Iris pigment epithelial cell (primary cell): ENCODE measurements at places on chromosomes 5 and 9.

DNA sequence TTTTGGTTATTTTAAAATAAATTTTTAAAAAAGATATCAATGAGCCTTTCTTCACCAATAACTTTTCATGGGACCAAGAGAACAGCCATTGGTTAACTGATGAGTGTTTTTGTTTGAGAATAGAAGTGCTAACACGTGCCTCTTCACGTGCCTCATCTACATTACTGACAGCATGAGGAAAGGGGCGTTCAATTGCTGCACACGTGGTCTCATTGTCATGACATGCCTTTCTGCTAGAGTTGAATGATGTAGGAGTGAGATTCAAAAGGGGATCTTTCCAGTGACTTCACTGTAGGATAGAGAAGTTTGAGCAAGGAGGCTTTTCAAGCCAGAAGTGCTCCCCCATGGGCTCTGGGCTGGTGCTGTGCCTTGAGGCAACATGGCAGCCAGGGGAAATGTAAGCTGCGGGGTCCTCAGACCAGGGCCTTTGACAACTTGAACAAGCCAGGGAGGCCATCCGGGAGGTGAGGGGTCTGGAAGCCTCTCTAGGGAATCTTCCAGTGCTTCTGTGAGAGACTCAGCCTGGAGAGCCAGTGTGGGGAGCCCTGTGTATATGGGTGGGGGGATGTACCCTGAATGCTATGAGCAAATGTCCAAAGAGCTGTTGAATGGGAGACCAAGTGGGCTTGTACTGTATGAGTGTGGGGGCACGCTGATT, 51.2 kb upstream of the FSTL4 start:
- DNase-seq = no peak

GRCh38 chr5:1414311-1415058, 30.8 kb downstream of the SLC6A3 start:
- DNase-seq = no peak

GRCh38 chr5:13740471-13740870, 204.0 kb downstream of the DNAH5 start:
- no peak for DNase-seq

- DNase-seq = no peak
Measured at GRCh38 chr5:127586811-127587210, 62.1 kb upstream of the CTXN3 start.

GRCh38 chr5:142109331-142110045, 909 bp downstream of the NDFIP1 start:
- peak; percentile 38 for DNase-seq

DNA sequence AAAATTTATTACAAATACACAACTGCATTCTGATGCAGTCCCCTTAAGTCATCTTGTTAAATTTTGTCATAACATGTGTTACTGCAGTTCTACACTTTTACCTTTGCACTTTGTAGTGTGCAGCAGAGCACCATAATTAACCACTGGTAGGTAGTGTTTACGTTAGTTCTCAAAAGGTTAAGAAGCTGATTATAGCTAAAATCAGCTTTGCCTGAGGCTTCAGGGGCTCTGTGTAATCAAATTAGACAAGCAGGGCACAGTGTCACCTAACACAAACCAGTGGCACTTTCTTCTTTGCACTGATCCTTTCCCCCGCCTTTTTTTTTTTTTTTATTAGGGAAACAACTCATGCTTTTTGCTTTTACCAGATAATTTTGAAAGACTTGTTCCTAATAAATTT, 26.1 kb downstream of the POU5F2 start:
- DNase-seq = no peak

GRCh38 chr5:153893817-153894216, 144.9 kb downstream of the FAM114A2 start:
- no peak for DNase-seq

GRCh38 chr5:154199671-154200220, 9.2 kb downstream of the GALNT10 start:
- no peak for DNase-seq

- peak; percentile 8 for DNase-seq
Measured at GRCh38 chr9:35993976-35994720, 36.2 kb upstream of the OR2S2 start.

DNA sequence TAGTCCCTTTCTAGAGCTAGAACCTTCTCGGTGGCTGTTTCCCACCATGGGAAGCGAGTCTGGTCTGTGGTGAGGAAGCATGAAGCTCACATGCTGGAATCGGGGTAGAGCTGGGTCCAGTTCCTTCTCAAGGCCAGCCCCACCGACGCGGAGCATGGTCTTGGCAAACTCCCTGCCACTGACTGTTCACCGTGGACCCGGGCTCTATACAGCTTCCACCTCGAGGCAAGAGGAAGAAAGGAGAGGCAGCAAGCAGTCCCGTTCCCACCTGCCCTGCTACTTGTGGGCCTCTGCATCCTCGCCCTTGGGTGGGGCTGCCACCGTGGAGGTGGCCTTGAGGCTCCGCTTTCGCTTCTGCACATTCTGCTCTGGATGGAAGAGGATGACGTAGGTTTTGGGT, 13.7 kb downstream of the GRM6 start:
- DNase-seq = no peak
